ENCODE measurements at places on chromosomes 2 and 18.
A peak's percentile ranks its signal among the peaks of the same experiment; 100 is the strongest.

GRCh38 chr2:239870863-239871262, 154.3 kb downstream of the NDUFA10 start:
- ATAC-seq, result no peak

DNA sequence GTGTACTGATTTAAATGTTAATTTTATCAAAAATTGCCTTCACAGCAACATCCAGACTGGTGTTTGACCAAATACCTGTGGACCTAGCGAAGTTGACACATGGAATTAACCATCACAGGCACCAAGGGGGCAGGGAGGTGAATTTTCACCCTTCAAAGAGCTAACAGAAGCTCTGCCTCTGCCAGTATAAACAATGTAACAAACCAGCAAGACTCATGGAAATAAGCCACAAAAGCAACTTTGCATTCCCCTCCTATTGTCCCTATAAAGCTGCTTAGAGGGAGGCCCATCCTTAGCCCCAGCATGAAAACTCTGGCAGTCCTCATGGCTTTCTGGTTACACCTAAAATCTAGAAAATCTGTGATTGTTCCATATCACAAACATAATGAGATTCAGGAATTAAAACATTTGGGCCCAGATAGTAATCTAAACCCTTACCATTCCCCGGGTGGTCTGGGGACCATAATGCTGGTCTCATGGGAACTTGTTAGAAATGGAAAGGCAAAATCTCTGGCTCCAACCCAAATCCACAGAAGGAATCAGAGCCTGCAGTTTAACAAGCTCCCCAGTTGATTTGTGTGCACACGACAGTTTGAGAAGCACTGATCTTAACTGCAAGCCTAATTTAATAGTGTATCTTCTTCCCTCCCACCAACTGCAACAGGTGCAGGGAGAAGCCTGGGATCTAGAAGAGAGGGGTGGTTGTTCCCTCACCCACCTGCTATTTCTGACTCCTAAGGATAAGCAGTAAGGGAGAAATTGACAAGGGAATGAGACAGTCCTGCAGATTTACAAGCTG, 23.1 kb downstream of the SERPINB11 start:
- ATAC-seq, result no peak

DNA sequence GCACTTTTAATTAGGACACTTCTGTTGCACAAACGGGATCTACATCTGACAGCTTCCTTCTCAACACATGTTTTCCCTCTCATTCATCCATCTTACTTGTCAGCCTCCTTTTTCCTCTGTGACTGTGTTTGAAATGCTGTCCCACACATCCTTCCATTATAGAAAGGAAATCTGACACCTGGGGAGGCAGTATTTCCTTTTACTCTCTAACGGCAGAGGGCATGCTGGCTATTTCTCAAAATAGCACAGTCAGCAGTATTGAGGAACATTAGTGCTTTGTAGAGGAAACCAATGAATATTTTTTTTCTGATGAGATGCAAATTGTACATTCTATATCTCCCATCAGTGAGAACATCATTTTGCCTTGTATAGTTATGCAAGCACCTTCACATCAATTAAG, 668.7 kb downstream of the SLC4A3 start:
- 0 out of 3 replicates have a peak, but pooled peaks have one; percentile 28 for ATAC-seq

DNA sequence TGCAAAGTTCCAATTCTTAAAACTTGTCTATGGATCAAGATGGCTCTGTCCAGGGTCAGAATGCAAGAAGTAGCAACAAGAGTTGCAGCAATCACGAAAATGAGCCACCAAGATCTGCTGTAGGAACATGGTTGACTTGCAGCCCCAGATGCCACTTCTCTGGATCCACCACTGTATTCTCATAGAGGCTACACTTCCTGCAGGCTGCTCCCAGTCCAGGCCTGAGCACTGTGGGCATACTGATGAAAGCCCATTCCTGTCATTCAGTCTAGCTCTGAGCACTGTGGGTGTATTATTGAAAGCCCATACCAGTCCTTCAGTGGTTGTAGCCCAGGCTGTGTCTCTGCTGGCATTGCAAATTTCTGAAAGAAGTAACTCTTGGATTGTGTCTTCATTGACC, 213.9 kb upstream of the AGAP1 start:
- ATAC-seq, result no peak

- peak; percentile 96 for ATAC-seq
Observed at GRCh38 chr2:2613279-2614199, 282.5 kb upstream of the MYT1L start.

DNA sequence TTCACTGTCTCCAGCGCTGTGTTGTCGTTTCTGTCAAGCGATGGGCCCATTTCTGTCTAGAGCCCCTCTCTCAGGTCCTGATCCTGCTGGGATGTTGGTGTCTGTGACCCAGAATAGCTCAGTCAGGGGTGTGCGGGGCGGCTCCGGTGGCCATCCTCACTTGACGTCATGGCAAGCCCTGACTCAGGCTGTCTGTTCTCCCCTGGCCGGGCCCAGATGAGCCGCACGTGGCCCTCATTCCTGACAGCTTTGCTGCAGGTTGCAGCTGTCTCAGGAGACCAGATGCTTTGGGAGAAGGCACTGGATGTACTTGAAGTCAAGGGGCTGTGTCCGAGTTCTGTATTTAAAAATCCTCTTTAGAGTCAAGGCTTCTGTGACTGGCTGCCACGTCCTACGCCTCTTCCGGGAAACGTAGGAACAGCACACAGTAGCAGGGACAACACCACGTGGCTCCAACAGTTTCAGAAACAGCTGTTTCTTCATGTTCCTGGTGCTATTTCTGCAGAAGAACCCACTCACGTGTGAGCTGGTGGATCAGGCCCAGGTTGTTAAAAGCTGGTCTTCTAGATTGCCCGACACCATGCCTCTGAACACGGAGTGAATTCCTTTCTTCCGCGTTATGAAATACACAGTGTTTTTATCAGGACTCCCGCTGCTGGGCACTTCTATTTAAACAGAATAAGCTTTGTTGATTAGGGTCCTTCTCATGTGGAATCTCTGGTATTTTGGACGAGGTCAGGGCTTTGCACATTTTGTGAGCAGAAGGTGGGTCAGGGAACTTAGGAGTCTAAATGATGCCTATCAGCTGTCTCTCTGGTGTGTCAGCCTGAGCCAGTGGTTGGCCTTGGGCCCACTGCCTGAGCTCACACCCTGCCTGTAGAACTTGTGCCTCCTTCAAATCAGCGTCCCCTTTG, 28.3 kb upstream of the NTSR2 start:
- ATAC-seq, result peak; percentile 29

DNA sequence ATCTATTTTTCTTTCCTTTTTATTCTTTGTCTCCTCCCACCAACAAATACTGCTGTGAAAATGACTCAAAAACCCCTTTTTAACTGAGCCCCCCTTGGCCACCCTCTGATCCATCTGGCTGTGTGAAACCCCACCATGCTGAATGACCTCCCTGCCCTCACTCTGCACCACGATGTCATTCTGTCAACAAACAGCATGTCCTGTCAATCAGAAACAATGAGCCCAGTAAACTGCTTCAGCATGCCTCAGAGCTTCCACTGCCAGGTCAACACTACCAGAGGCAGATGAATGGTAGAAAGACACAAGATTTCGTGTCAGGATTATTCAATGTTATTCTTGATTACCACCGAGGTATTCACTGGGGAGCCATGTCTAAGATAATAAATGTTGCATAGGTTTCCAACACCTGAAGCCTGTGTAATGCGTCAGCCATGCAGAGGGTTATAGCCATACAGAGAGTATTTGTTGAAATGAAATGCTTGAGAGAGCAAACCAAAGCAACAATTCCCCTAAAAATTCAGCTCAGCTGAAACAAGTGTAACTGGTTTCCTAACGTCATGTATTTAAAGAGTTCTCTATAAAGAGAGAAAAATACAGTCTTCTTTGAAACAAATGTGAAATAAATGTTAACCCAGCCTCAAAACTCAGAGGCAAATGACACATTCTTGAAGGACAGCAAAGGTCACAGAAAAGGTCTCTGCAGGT, 76.7 kb downstream of the LRP2 start:
- no peak for ATAC-seq

DNA sequence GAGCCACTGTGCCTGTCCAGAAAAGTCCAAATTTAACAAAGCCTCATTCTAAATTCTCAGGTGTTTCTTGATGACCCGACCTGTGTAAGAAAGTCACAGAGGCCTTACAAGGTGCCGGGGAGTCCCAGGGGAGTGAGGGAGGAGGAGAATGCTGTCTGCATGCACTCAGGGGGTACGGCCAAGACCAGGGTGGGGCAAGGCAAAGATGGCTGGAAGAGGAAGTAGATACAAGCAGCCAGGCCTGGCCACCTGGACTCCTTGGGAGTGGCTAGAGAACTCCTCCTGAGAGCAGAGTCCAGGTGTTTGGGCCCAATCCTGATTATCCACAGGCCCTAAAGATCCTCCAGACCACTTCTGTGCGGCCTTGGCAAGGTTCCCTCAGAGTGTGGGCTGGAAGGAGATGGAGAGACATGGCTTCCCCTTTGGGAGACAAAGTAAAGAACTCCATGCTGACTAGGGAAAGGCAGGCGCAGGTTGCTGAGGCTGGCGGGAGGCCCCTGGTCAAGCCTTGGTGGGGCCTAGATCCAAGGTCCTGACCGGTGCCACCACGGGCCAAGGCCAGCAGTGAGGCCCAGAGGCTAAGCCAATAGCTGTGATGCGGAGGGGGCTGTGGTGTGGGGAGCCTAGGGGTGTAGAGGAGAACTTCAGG, 74.7 kb downstream of the COPS8 start:
- no peak for ATAC-seq

Data from SK-N-SH treated with all-trans-retinoic acid at 6 μM for 48 hours (cell line).